ENCODE measurements at places on chromosomes 3 and 15.

GRCh38 chr3:76656531-76657070 lies 383.3 kb upstream of the ROBO2 start:
- no peak for DNase-seq

DNA sequence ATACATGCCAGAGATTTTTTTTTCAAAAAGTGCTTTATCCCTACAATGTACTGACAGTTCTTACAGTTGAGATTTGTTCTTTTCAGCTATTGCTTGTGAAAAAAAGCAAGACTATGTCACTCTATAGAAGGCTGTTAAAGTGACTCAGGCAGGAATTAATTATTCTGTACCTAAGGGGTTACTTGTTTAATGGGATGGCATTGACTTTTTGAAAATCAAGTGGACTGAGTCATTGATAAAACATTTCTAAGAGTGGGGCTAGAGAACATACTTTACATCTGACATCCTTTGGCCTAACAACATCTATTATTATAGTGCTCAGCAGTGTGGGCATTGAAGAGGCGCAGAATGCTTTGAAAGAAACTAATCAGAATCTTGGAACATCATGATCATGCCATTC lies 34.3 kb downstream of the INTS14 start:
- no peak for DNase-seq

DNA sequence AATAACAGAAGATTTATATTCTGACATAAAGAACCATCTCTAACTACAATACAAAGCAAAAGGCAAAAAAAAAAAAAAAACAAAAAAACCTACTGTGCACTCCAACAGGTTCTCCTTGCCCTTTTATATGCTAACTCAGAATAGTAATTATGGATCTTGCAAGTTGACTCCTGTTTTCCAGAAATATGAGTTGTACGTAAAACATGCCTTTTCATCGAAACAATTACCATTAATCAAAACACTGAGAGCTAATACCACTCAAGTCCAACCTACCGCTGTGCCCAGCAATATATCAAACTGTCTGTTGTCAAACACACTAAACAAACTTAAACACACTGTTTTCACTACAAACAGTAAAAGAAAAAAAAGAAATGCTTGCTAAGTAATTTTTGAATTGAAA lies 389.8 kb downstream of the TBC1D5 start:
- DNase-seq = no peak

DNA sequence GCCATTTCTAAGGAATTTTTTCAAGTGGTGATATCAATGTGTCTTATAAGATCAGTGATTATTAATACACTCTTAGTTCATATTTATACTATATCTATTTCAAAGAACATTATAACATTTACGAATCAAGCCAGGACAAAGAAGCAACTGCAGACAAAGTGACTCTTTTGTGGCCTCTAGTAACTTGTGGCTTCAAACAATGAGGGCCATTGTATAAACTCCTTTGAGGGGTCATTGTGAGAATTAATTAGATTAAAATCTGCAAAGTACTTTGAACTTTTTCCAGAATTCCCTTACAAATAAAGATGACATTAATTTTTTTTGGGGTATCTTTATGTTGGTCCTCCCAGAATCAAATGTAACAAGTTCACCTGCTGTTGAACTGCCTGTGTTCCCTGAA lies 12.3 kb upstream of the SLC30A4 start:
- no peak for DNase-seq

DNA sequence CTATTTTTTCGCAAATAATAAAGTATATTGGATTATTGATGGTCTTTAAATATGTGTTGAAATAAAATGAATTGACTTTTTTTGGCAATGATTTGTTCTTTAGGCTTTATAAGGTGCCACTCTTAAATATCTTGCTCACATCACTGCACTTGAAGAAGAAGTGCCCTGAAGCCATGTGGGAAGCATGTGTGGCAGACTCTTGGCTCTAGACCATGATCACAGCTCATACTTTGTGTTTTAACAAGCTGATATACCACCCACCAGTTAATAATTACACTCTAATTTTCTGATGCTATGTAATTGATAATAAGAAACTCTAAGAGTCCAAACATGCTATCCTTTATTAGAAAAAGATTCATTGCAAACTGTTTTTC lies 52.1 kb upstream of the TGFBR2 start:
- no peak for DNase-seq

All from inflammatory macrophage treated with lipopolysaccharide for 4 hours (primary cell).